ENCODE measurements at places on chromosomes 7 and 10.

DNA sequence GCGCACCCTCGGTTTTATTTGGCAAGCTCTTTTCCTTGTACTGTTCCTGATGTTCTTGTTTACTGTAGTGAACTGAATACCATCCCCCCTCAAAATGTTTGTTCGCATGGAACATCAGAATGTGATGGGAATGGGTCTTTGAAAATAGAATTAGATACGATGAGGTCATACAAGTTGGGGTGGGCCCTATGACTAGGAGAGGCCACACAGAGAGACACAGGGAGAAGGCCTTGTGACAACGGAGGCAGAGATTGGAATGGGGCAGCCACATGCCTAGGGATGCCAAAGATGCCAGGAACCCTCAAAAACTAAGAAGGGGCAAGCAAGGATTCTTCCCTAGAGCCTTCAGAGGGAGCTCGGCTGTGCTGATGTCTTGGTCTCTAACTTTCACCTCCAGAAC is 123.6 kb downstream of the FAM204A start:
- no peak for DNase-seq

GRCh38 chr7:64888561-64888900 is 14.5 kb upstream of the ZNF273 start:
- DNase-seq: no peak

DNA sequence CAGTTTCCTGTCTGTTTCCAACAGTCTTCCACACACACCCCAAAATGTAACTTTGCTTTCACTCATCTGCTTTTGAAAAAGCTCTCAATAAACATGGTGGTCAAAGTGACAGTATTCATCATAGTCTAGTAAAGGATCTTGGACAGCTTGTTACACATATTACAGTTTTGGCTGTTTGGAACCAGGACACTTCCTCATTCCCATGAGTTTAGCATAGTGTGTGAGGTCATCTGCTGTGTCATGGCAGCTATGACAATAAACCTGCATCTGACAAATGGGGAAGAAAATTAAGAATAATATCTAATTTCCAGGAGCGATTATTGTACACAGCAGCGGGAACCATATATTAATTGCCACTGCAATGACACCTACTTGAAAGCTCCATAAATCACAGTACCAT is 184.3 kb upstream of the SLC26A5 start:
- no peak for DNase-seq

- DNase-seq: no peak
These were observed 9.2 kb downstream of the ZNF775 start for GRCh38 chr7:150388306-150388705.

GRCh38 chr7:159092701-159093121 is 52.0 kb downstream of the VIPR2 start:
- DNase-seq: no peak

- no peak for DNase-seq
These were observed 116.2 kb downstream of the SH3PXD2A start for GRCh38 chr10:103739039-103739764.

DNA sequence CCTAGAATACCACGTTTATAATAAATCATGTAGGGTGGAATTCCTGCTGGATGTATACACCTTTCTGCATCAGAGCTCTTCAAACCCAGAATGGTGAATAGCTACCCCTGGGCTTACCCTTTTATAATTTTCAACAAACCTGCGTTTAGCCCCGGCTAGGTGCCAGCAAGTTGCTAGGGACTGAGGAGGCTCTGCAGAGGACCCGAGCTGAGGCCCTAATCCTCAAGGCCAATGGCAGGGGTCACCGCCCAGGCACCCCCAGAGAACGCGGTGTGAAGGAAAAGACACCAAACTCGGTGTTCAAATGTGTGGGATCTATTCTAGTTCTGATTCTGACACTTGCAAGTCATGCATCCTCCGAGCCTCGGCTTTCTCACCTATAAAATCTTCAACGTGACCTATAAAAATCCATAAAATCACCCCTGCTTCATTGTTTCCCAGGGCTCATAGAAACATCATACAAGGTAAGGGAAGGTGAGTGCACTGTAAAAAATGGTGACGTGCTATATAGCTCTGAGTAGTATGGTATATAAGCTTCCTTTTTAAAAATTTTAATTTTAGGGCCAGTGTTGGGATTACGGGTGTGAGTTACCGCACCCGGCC is 2.5 kb upstream of the ANXA11 start:
- DNase-seq: no peak

GRCh38 chr10:87862679-87863052 is 667 bp downstream of the KLLN start:
- no peak for DNase-seq

DNA sequence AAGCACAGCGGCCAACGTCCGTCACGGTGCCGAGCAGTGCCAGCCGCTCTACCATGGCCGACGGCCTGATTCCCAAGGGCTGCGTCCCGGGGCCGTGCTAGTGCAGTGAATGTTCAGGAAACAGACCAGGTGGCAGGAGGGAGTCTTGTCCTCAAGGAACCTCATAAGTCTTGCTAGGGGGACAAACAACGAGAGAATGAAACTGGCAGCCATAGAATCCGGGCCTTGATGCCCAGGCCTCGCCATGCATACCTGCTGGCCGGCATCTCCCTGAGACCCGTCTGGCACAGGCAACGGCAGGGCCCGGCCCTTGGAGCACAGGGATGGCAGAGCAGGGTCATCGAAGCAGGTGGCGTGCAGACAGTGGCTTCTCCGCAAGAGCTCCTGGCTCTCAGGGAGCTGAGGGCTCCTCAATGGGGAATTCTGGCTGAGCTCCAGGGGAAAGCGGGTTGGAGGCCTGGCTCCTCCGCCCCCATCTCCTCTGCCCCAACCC is 58.8 kb downstream of the DIP2C start:
- DNase-seq: no peak

DNA sequence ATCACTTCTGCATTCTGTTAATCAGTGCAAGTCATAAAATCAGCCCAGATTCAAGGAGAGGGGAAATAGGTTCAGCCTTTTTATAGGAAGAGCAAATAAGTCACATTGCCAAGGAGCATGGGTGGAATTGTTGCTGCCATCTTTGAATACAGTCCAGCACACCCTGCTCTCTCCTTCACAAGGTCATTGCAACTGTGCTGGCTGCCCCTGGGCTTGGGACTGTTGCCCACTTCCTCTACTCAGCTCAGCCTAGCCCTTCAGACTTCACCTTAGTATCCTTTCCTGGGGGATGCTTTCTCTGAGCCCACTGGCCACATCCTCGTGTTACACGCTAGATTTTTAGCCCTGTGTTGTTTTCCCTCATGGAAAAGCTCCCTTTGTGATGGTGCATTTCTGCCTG is 527.7 kb downstream of the GALNT17 start:
- DNase-seq: no peak

GRCh38 chr7:5370454-5371353 is 52.9 kb downstream of the TNRC18 start:
- DNase-seq: no peak

DNA sequence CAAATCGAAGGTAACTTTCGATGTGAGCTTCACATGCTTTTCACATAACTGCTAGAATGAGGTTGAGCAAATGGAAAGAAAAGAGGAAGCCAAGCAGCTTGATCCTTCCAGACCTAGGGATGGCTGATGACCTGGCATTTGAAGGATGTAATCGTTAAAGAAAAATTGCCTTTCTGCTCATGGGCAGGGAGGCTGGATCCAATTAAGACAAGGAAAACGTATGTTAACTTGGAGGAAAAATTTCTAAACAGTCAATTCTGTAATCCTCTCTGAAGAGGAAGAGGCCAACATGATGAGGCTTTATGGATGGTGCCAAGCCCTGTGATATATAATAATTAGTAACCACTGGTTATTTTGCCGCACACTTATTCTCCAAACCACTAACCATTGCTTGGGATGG is 12.5 kb downstream of the GRK5 start:
- DNase-seq: no peak

GRCh38 chr7:1114505-1114904 is 26.6 kb downstream of the GPER1 start:
- DNase-seq: no peak

DNA sequence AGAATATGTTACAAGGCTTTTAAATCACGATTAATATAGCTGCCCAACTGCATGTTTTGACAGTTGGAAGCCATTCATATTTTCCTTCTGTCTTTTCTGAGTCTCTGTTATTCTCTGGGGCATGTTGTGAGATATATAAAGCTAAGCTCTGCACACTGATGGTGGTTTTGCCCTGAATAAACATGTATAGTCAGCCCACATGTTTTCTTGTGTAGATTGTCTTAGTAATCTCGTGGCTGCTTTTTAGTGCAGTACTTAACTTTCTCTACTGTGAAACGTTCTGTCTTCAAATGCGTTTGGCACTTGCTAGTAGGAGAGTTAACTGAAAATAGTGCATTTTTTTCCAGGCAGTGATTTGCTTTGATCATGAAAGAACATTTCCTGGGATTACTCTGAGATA is 268.5 kb downstream of the DNAJB9 start:
- no peak for DNase-seq

GRCh38 chr10:21814866-21815265 is 188.7 kb downstream of the DNAJC1 start:
- DNase-seq: no peak

GRCh38 chr7:96016735-96017134 is 244.4 kb downstream of the DYNC1I1 start:
- DNase-seq: no peak

GRCh38 chr7:84677117-84677732 is 482.6 kb upstream of the SEMA3A start:
- no peak for DNase-seq

DNA sequence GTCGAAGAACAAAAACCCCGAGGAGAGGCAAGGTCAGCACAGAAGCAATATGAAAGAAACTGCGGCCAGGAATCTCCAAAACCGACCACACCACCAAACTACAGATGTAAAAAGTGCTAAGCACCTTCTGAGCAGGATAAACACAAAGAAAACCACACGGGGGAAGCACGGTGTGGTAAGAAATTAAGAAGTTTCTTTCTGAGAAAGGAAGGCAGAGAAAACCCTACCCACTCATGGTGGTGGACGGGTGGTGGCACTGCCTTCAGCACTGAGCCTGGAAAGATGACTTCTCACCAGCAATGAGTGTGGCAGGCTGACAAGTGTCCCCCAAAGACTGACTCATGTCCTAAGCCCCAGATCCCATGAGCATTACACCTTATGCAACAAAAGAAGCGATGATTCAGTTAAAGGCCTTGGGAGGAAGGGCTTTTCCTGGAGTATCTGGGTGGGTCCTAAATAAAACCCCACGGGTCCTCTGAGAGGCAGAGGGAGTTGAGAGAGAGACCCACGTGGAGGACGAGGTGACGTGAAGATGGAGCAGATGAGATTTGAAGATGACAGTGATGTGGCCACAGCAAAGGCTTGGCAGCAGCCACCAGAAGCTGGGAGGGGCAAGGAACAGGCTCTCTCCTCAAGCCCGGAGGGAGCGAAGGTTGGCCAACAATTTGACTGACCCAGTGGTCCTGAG is 124.9 kb downstream of the DLG5 start:
- DNase-seq: no peak

- DNase-seq: no peak
These were observed 237.4 kb downstream of the CAMK1D start for GRCh38 chr10:12586741-12587140.

DNA sequence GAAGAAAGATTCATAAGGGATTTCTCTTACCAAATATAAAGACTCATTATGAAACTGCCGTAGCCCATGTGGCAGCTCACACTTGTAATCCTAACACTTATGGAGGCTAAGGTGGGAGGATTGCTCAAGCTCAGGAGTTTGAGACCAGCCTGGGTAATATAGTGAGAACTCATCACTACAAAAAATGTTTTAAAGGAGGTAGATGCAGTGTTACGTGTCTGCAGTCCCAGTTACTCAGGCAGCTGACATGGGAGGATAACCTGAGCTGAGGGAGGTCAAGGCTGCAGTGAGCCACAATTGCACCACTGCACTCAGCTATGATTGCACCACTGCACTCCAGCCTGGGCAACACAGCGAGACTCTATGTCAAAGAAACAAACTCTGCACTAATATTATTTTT is 18.1 kb upstream of the DNA2 start:
- DNase-seq: no peak

DNA sequence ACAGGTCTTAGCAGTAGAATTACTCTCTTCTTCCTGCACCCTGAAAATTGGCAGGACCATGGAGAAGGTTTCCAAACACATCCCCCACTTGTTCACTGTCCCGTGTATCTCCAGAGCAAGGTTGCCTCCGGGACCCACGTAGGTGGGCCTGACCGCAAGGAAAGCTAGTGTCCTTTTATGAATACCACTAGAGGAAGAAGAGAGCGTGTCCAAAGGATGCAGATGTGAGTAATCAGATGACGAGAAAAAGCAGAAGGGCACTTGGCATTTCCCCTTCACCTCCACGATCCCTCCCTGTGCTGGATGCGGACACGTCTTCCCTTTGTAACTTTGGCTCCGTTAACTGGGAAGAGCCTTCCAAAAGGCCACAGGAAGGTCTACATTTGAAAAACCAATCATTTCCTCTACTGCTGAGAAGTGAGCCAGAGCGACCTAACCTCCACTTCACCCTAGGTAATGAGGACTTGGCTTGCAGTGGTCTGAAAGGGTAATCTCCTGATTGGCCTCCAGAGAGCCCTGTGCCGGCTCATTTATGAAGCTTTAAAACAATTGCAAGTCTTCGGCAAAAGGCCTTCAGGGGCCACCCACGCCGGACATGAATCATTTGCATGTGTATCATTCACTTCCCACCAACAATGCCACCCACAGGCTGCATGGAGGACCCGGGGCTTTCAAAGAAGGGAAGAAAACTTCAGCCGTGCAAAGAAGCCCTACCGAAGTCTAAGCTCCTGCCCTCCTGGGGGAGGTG is 55.4 kb downstream of the LYZL1 start:
- no peak for DNase-seq

DNA sequence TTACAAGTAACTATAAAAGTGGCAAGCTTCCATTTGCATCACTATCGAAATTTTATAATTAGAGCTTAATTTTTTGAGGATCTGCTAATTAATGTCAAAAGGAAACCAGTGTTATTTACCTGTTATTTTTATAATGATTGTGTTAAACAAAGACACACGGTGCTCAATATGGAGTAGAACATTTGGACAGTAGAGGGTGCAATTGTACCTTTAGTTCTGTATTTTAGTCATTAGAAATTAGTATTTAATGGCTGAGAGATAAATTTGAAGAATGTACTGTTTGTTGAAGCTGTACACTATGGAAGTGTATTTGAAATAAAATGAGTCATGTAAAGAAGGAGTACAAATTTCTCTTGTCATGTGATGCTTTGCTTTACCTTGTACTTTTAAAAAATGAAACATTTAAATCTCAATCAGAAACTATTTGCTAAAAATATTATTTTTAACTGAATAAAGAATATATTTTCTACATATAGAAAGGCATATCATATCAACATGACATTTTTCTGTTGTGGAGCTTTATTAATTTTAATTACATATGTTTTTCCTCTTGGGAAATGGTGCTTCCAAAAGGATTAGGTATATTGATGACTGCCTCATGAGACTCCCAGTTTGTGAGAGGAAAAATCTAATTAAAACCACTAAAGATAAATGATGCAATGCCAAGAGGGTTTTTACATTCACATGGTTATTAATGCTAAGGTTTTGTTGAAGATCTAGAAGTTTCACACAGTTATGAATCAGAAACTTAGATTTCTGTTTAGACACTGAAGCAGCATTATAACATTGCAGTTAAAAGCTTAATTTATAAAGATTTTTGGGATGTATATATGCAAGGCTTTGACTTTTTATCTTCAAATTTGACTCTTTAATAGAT is 10.4 kb upstream of the PRKG1 start:
- DNase-seq: no peak
